ENCODE measurements at places on chromosomes 16 and 17. TPM values are rescaled to one million over a fixed set of nuclear protein-coding genes. Genes with fewer than 3 reads are reported as not detected.

DNA sequence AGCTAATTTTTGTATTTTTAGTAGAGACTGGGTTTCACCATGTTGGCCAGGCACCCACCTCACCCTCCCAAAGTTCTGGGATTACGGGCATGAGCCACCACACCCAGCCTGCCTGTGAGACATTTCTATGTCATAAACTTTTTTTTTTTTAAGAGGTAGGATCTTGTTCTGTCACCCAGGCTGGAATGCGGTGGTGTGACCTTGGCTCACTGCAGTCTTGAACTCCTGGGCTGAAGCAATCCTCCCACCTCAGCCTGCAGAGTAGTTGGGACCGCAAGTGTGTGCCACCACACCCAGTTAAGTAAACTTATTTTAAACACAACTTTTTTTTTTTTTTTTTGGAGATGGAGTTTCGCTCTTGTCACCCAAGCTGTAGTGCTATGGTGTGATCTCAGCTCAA, 47.2 kb downstream of the SCNN1G start:
- DNase-seq = no peak

DNA sequence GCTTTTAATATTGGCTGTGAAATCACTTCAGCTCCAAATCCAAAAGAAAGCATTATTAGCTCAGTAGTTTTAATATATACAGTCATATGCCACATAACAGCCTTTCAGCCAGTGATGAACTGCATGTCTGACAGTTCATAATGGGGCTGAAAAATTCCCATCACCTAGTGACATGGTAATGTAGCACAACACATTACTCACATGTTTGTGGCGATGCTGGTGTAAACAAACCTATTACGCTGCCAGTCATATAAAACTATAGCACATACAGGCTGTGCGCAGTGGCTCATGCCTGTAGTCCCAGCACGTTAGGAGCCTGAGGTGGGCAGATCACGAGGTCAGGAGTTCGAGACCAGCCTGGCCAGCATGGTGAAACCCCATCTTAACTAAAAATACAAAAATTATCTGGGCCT, 92.2 kb downstream of the TUBD1 start:
- DNase-seq = no peak

The TMED6 gene
- not detected for total RNA-seq

- no peak for DNase-seq
These were observed 150.8 kb downstream of the GRIN2A start for GRCh38 chr16:10031473-10031872.

The CES4A gene
- 6.2 TPM for total RNA-seq

DNA sequence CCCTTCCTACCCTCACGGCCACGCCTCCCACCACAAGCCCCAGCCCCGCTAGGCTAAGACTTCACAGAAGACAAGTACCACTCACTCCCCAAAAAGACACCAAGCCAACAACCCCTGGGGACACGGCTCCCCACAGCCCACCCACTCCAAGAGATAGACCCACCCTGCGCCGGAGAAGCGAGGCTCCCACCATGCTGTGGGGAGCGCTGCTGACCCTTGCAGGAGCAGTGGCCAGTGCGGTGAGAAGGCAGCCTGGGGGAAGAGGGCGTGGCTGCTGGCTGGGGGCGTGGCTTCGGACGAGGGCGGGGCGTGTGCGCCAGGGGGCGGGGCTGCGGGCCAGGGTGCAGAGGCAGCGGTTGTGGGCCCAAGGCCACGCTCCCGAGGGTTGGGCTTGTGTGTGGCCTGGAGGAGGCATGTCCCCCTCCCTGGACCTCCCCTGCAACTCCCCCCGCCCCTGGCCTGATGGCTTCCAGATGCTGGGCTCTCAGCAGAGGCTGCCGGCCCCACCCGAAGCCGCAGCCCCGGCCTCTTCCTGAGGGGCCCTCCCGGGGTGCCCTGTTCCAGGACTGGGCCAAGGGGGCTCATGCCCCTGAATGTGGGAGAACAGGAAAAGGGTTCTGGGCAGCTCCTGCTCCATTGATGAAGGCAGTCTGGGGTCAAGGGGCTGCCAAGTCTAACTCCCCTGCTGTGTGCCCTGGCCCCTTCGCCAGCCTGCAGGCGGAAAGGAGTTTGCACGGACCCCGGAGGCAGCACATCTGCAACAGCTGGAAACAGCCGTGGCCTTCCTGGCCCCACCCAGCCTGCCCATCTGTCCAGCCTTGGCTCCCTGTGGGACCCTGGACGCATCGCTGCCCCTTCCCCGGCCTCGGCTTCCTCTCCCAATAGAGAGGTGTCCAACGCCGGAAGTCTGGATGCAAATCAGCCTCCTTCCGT, 9.1 kb downstream of the TFAP4 start:
- peak; percentile 91 for DNase-seq

The SMTNL2 gene
- total RNA-seq = 40.4 TPM

DNA sequence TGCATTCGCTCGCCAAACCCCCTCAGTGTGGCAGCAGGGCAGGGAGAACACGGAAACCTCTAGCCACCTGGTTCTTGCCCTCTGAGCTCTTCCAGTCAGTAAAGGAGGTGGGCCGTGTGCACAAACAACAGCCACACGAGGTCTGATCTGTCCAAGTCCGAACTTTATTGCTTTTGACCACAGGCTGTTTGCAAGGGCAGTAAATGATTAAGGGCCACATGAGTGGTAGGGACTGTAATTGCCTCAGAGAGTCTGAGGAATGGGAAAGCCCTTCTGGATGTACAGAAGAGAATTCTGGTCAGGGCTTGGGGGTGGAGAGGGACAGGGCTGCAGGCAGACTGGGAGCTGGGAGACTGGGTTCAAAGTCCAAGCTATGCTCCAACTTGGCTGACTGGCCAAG, 75.7 kb upstream of the LHX1 start:
- DNase-seq = no peak

The HS3ST3B1 gene
- 1.5 TPM for total RNA-seq

DNA sequence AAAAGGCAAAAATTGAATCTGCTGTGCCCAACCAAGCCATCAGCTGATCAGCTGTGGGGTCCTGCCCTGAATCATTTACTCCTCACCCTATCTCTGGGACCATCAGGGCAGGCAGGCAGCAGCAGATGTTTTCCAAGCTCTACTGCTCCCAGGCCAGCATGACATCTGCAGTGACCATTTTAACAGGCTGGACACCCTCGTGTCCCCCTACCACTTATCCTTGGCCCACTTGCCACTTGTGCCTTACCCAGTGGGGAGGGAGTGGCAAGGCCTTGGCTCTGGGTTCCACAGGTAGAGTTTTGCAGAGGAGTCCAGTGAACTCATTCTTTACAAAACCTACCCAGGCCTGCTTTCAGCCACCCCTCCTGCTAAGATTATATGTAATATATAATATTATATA, 12.0 kb upstream of the CA4 start:
- no peak for DNase-seq

GRCh38 chr17:30095507-30096244, 20.9 kb upstream of the NSRP1 start:
- no peak for DNase-seq

DNA sequence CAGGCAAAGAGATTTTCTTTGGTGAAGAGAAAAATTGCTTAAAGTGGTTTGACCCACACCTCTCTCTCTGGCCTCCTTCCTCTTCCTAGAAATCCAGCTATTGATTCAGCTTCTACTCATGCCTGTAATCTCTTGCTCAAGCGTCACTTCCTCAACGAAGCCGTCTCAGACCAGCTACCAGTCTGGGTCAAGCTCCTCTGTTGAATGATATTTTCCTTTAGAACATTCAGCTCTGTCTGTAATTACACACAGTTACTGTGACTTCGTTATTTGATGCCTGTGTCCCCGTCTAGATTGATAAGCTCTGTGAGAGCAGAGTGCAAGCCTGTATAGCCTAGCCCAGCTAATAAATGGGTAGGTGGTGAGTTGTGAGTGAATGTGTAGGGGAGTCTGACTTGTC, 168.5 kb downstream of the GRIN2A start:
- no peak for DNase-seq

DNA sequence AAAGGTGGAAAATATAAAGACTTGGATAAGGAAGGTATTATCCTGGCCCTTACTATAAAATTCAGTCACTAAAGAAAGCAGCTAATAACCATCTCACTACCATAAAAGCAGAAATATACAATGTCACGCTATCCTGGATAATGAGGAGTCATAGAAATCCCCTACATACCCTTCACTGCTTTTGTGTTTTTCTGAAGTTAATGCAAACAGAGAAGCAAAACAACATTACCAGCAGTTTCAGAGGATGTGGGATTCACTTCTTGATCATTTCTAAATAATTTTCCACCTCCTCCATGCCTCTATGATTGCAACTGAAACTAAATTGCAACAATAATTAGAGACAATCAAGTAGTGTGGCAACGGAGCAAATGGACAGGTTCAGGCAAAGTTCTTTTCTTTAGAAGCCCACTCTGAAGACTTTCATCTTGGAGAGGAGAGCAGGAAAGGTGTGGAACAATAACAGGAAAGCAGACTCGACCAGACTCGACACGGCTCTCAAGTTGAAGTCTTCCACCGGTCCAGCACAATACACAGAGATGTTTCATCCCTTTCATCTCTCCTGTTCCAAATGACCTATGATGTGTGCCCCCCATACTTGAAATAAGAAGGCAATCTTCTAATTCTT, 10.2 kb downstream of the CYTH1 start:
- no peak for DNase-seq

The SERPINF2 gene
- 0.32 TPM for total RNA-seq

GRCh38 chr17:4209611-4210010, 54.2 kb downstream of the ANKFY1 start:
- peak; percentile 59 for DNase-seq

GRCh38 chr17:742147-742793, 9.8 kb downstream of the GEMIN4 start:
- DNase-seq = no peak

DNA sequence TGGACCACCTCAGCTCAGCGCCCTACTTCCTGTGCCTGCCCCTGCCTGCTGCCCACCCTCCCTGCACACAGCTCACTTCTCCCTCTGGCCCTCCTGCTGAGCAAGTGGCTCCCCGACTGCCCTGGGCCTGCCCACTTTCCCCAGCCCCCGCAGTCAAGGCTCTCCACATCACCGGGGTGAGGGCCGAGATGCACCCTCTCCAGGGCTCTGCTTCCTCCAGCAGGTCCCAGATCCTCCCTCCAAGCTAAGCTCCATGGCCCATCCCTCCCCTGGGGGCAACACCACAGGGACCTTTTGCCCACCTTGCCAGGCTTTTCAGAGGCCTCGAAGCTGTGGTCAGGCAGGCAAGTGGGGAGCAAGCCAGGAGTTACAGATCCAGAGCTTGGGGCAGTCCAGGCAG, 820.2 kb downstream of the KCNJ18 start:
- DNase-seq = no peak

- DNase-seq = no peak
These were observed 4.7 kb downstream of the NOD2 start for GRCh38 chr16:50697881-50698767.

The SOX9 gene
- total RNA-seq = 10.9 TPM

DNA sequence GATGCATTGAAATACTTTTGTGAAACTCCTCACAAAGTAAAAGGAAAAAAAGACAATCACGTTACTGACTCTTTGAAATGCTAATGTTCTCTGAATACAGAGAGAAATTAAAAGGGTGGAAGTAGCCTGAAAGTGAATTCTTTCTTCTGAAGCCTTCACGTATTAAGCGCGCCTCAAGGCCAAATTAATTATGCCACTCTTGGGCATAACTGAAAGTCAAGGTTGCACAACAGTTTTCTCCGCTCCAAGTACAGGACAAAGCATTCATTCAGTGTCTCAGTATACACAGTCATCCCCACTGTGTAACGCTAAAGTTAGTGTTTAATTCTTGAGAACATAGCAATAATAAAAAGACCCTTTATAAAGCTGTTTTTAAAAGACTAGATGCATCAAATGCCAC, 21.5 kb downstream of the PARN start:
- no peak for DNase-seq

- DNase-seq = peak; percentile 57
These were observed 735 bp downstream of the ZNF652 start for GRCh38 chr17:49361129-49361901.

- DNase-seq = no peak
These were observed 184.2 kb downstream of the COPRS start for GRCh38 chr17:31674717-31675349.

DNA sequence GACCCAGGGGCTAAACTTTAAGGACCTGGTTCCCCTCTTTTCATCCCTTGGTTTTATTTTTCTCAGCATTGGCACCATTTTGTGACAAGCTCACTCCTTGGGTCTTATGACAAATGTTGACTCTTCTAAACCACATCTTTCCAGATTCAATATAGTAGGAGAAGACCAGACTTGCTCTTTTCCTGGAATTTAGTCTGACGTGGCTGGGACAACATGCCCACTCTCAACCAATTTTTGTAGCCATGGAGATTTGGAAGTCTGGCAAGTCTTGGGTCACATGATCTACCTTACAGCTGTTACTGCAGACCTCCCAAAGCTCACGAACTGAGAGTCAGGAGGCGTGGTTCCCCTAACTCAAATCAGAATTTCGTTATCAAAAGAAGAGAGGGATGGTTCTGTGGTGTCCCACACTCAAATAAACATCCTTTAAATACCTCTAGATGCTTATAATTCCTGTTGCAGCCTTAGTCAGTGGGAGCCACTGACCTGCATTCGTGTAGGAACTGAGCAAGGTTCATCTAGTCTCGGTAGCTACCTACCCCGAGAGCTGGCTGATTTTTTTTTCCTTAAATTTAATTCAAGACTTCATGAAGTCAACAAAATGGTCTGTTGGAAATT, 683.5 kb downstream of the MAF start:
- no peak for DNase-seq

DNA sequence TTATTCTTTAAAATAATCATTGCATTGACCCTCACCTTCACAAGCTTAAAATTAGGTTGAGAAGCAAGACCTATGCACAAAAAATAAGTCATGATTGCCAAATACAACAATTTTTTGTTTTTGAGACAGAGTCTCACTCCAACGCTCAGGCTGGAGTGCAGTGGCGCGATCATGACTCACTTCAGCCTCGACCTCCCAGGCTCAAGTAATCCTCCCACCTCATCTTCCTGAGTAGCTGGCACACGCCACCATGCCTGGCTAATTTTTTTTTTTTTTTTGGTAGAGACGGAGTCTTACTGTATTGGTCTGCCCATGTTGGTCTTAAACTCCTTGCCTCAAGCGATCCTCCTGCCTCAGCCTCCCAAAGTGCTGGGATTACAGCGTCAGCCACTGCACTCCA, 24.2 kb downstream of the ZNF652 start:
- no peak for DNase-seq

The TPSG1 gene
- 0.19 TPM for total RNA-seq

DNA sequence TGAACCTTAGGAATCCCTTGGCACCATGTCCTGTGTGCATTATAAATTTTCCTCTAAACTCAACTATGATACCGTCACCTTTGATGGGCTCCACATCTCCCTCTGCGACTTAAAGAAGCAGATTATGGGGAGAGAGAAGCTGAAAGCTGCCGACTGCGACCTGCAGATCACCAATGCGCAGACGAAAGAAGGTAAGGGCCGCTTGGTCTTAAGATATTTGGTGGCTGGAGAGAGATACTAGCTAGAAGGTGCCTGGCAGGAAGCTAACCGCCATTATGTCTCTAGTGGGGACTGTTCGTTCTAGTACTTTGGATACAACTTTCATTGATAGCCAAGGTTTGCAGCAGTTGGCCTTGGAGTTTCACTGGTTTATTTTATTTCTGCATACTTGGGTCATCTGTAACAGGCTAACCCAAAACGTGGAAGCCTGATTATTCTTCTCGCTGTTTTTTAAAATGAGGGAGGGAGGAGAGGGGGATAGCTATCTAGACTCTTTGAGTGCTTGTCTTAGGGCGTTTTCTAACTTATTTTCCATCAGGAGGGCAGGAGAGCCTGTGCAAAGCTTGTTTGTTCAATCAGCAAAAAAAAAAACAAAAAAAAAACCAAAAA, 1.3 kb downstream of the RBBP6 start:
- no peak for DNase-seq

Measured in Right ventricle myocardium superior (tissue), 1 donor.